ENCODE measurements at places on chromosomes 1 and 21. TPM values are rescaled to one million over a fixed set of nuclear protein-coding genes. Genes with fewer than 3 reads are reported as not detected.

Gene CNTN2
- not detected for total RNA-seq

Gene C21orf58
- total RNA-seq = 6.2 TPM

Gene OR14K1
- total RNA-seq = not detected

Gene TFF2
- not detected for total RNA-seq

Gene SYPL2
- 0.13 TPM for total RNA-seq

Gene SEC16B
- 4.1 TPM for total RNA-seq

Gene MYOM3
- 0.13 TPM for total RNA-seq

Gene MOB3C
- 11.4 TPM for total RNA-seq

Gene OR2L2
- total RNA-seq = under 0.01 TPM

Gene HES2
- total RNA-seq = 0.92 TPM

Gene RIIAD1
- total RNA-seq = 1.1 TPM

Gene KRTAP12-2
- not detected for total RNA-seq

Gene PLA2G4A
- total RNA-seq = 130 TPM

Gene TAS1R1
- 0.44 TPM for total RNA-seq

Gene GBP6
- total RNA-seq = not detected

Gene STIL
- 8.1 TPM for total RNA-seq

Gene HCRTR1
- 0.26 TPM for total RNA-seq

Gene CSF1
- total RNA-seq = 73.9 TPM

Gene ANGPTL3
- total RNA-seq = not detected

Gene CHAF1B
- total RNA-seq = 2.1 TPM

Gene MORN1
- 7.5 TPM for total RNA-seq

Gene APCS
- not detected for total RNA-seq

Gene FCGR3A
- not detected for total RNA-seq

Gene UTS2
- total RNA-seq = not detected

Gene CD1B
- not detected for total RNA-seq

Gene LORICRIN
- not detected for total RNA-seq

Gene C1orf35
- total RNA-seq = 7.8 TPM

Gene APOBEC4
- total RNA-seq = 0.06 TPM

Gene TNN
- not detected for total RNA-seq

All from aortic smooth muscle cell (primary cell).